ENCODE measurements at places on chromosomes 4 and X. TPM values are rescaled to one million over a fixed set of nuclear protein-coding genes. Genes with fewer than 3 reads are reported as not detected.

DNA sequence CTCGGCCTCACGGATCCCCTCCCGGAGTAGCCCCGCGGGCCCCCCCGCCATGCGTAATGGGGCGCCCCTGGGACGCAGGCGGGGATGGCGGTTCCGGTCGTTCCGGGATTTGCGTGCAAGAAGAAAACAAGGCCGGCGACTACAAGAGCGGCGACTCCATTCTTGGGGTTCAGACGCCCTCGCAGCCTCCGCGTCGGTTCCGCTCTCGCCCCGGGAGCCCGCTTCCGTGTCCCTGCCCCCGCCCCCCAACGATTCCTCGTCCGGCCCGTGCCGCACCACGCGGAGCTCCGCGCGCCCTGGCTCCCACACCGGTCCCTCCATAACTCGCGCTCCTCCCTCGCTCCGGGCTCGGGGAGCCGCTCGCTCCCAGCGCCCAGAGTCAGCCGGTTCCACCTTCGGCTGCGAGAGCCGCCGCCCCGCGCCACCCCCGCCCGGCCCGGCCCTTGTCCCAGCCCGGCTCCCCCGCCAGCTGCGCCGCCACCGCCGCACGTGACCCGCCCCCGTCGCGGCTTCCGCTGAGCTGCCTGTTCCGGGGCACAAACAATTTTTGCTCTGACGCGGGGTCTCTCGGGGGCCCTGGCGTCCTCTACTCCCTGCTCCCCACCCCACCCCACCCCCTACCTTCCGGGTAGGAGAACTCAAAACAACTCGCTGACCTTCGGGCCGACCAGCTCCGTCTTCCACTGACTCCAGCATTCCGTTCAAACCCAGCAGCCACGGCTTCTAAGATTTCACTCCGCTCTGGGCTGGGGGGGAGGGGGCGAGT lies 78.8 kb upstream of the BCOR start:
- peaks cover 32% of the 10 kb centered on the region for H3K4me1 ChIP-seq
- H3K27me3 ChIP-seq = peaks cover 23% of the 10 kb centered on the region
- no peaks in the 10 kb centered on the region for H3K36me3 ChIP-seq

DNA sequence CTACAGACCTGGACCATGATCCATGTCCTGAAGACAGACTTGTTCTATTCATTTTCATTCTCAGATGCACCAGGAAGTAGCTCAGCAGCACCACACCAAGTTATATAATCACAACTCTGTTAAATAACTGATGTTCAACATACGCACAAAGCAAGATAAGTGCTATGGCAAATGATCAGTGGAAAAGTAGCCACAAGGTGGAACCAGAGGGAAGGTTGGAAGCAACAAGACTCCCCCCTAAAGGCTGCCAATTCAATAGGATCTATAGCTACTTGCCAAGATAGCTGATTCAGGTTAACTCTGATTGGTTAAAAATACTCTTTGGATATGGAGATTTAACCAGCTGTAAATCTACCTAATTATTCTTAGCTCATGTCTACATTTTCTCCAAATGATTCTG lies 23.7 kb upstream of the FAM47B start:
- H3K4me3 ChIP-seq = no peak overlapping the region
- H3K4me1 ChIP-seq = no peaks in the 10 kb centered on the region
- DNase-seq = peak; percentile 23
- no peaks in the 10 kb centered on the region for H3K27me3 ChIP-seq
- H3K36me3 ChIP-seq = no peaks in the 10 kb centered on the region
- no peak overlapping the region for H3K27ac ChIP-seq

DNA sequence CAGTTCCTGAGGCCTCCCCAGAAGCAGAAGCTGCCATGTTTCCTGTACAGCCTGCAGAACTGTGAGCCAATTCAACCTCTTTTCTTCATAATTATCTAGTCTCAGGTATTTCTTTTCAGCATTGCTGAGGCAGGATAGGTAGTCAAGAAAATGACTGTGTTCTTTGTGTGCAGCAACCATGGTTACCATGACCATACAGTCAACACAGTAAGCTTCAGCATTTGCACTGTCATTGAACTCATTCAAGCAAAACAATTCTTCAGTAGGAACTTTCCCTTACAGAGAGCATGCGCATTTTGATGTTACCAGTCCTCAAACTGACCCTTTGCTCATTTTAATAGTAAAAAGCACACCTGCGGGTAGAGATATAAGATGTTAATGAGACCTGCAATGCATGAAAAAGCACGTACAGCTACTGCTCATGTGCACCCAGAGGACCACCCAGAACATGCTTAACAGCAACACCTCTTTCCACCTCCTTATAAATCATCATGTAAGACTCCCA lies 180.8 kb downstream of the PRKX start:
- H3K27me3 ChIP-seq = peaks cover 4% of the 10 kb centered on the region
- peaks cover 6% of the 10 kb centered on the region for H3K36me3 ChIP-seq
- H3K4me1 ChIP-seq = no peaks in the 10 kb centered on the region
- H3K27ac ChIP-seq = no peak overlapping the region

DNA sequence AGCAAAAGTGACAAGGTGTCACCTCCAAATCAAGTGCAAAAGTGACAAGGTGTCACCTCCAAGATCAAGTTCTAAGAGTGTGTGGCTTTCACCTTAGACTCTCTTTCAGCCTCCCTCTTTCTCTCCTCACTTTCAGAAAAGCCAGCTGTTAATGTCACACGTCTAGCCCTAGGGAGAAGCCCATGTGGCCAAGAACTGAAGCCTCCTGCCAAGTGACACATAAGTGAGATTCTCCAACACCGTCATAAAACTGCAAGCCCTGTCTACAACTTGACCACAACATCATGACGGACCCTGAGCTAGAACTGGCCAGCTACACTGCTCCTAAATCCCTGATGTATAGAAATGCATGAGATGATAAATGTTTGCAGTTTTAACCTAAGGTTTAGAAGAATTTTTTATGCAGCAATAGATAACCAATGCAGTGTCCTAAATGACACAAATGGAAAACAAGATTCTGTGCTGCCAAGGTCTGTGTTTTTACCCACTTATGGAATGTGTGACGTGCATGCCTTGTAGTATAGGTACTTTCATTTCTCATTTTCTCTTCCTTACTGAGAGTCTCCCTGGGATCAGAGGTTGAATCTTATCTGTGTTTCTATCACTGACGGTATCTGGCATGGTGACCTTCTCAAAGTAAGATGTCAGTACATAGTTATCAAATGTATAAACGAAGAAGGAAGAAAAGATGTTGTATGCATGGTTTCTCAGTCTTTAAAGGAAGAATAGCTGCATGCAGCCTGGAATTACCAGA lies 25.0 kb downstream of the NLGN4X start:
- H3K4me3 ChIP-seq = no peak overlapping the region
- H3K36me3 ChIP-seq = no peaks in the 10 kb centered on the region
- DNase-seq = no peak

- DNase-seq = no peak
- H3K27ac ChIP-seq = no peak overlapping the region
- no peaks in the 10 kb centered on the region for H3K4me1 ChIP-seq
- peaks cover 2% of the 10 kb centered on the region for H3K27me3 ChIP-seq
Observed at GRCh38 chrX:1502241-1502640, 34.7 kb downstream of the P2RY8 start.

DNA sequence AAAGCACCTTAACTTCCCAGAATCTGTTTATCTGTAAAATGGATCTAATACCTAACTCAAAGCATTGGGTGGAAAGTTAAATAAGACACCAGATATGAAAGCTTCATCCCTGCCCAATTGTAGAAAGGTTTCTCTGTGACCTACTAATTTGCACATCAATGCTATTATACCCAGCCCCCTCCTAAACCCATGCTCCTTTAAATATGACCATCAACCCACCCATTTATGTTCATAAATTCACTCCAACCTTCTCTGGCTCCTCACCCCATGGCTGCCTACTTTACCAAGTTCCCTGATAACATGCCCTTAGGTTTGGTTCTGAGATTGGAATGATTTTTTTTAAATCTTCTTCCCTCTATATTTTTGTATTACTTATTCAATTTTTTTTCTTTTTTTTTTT lies 1.9 kb downstream of the LYAR start:
- H3K36me3 ChIP-seq = peaks cover 13% of the 10 kb centered on the region
- no peak overlapping the region for H3K27ac ChIP-seq
- peaks cover 24% of the 10 kb centered on the region for H3K4me1 ChIP-seq
- peaks cover 3% of the 10 kb centered on the region for H3K27me3 ChIP-seq
- H3K4me3 ChIP-seq = no peak overlapping the region

DNA sequence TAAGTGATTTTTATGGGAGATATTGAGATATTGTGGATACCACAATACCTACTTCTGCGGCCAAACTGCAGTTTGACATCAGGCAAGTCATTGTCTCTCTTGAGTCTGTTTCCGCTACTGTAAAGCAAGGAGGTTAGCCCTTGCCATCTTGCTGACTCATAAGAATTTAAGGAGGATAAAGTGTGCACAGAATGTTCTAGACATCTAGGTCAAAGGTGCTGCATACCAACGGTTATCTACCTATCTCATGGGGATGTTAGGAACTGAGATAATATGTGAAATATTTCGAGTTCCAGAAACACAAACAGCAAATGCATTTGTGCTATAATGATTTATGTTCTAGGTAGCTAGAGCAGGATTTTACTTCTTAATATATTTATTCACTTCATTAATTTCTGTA lies 211.5 kb upstream of the NR3C2 start:
- no peaks in the 10 kb centered on the region for H3K36me3 ChIP-seq
- H3K4me3 ChIP-seq = no peak overlapping the region
- H3K27me3 ChIP-seq = no peaks in the 10 kb centered on the region
- no peaks in the 10 kb centered on the region for H3K4me1 ChIP-seq

GRCh38 chrX:133435544-133436124 lies 20.3 kb upstream of the GPC4 start:
- no peaks in the 10 kb centered on the region for H3K27me3 ChIP-seq
- no peak overlapping the region for H3K4me3 ChIP-seq
- no peak overlapping the region for H3K27ac ChIP-seq
- no peak for DNase-seq
- peaks cover 18% of the 10 kb centered on the region for H3K4me1 ChIP-seq

- peaks cover 46% of the 10 kb centered on the region for H3K36me3 ChIP-seq
- H3K27me3 ChIP-seq = no peaks in the 10 kb centered on the region
- peaks cover 23% of the 10 kb centered on the region for H3K4me1 ChIP-seq
- H3K27ac ChIP-seq = no peak overlapping the region
- no peak overlapping the region for H3K4me3 ChIP-seq
Observed at GRCh38 chr4:48546336-48546735, 56.3 kb downstream of the ZAR1 start.

GRCh38 chr4:112550728-112551127 lies 34.7 kb upstream of the NEUROG2 start:
- no peak overlapping the region for H3K27ac ChIP-seq
- DNase-seq = no peak
- no peak overlapping the region for H3K4me3 ChIP-seq
- no peaks in the 10 kb centered on the region for H3K36me3 ChIP-seq

DNA sequence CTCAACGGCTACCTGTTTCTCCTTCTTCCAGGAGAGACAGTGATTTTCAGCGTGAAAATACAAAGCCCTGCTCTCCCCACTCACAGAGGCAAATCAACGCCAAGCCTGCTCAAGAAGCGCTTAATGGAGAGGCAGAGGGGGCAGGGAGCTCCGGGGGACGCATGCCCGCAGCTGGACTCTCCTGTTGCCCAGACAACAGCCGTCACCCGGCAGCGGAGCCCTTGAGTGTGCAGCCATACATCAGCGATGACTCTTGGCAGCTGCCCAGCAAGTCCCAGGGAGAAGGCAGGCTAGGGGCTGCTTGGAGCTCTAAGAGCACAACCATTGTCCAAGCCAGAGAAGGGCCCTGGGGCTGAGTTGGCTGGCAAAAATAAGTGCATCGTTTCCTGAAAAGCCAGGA lies 71.0 kb upstream of the AFAP1 start:
- no peak for DNase-seq
- peaks cover 9% of the 10 kb centered on the region for H3K27me3 ChIP-seq
- no peak overlapping the region for H3K27ac ChIP-seq
- H3K4me3 ChIP-seq = no peak overlapping the region

- no peaks in the 10 kb centered on the region for H3K27me3 ChIP-seq
- no peaks in the 10 kb centered on the region for H3K4me1 ChIP-seq
- no peaks in the 10 kb centered on the region for H3K36me3 ChIP-seq
- H3K4me3 ChIP-seq = no peak overlapping the region
Observed at GRCh38 chrX:7852166-7852565, 9.2 kb downstream of the VCX start.

GRCh38 chr4:16031546-16032395 lies 52.1 kb downstream of the PROM1 start:
- DNase-seq = no peak
- H3K36me3 ChIP-seq = no peaks in the 10 kb centered on the region

DNA sequence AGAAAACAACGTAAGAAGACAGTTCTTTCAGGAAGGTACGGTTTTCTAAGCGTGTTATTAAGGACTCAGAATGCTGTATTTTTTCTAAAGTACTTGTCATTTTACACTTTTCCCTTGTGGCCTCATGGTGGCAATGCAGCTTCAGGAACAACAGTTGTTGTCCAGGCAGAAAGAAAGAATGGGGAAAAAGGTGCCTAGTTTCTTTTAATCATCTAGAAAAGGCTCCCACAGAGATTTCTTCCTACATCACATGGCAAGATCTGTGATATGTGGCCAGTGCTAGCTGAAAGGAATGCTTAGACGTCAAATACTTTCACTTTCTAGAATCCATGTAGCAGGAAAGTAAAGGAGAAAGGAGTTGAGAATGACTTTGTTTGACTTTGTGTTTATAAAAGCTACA lies 49.0 kb upstream of the TRAM1L1 start:
- H3K27me3 ChIP-seq = no peaks in the 10 kb centered on the region
- H3K4me3 ChIP-seq = no peak overlapping the region
- no peaks in the 10 kb centered on the region for H3K4me1 ChIP-seq
- DNase-seq = no peak

DNA sequence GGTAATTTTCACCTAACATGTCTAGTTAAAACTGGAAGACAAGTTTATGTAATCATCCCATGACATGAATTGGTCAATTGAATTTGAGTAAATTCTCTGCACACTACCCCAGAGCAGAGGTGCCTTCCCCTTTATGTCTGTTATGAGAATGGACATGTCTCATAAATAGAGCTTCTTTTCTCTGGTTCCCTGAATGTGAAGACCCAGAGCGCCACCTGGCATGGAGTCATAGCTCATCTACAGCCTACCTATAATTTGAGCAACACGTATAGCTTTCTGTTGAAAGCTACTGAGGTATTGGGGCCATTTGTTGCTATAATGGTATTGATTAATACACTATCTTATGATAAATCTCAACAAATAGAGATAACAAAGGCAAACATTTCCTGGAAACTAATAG lies 626.5 kb upstream of the GALNTL6 start:
- H3K4me3 ChIP-seq = no peak overlapping the region
- no peak for DNase-seq
- H3K4me1 ChIP-seq = no peaks in the 10 kb centered on the region
- H3K36me3 ChIP-seq = no peaks in the 10 kb centered on the region

GRCh38 chr4:189786447-189786846 lies 154.2 kb upstream of the FRG1 start:
- DNase-seq = no peak
- H3K27ac ChIP-seq = no peak overlapping the region
- no peaks in the 10 kb centered on the region for H3K4me1 ChIP-seq
- H3K36me3 ChIP-seq = peaks cover 4% of the 10 kb centered on the region

GRCh38 chr4:11402192-11402591 lies 26.5 kb downstream of the HS3ST1 start:
- H3K36me3 ChIP-seq = no peaks in the 10 kb centered on the region
- H3K4me3 ChIP-seq = no peak overlapping the region
- H3K27me3 ChIP-seq = peaks cover 2% of the 10 kb centered on the region
- DNase-seq = no peak
- no peaks in the 10 kb centered on the region for H3K4me1 ChIP-seq
- H3K27ac ChIP-seq = no peak overlapping the region

The STARD8 gene
- total RNA-seq = 82.7 TPM

The DMRTC1B gene
- total RNA-seq = 1.3 TPM

The GUCY1A1 gene
- total RNA-seq = not detected

The TNIP3 gene
- total RNA-seq = 4.0 TPM

The C4orf50 gene
- total RNA-seq = 0.05 TPM

The CYLC1 gene
- not detected for total RNA-seq

The KIF4A gene
- total RNA-seq = 7.6 TPM

The SLC25A31 gene
- not detected for total RNA-seq

The GAGE12G gene
- total RNA-seq = not detected

The CFAP47 gene
- total RNA-seq = 0.44 TPM

The MAGEA9B gene
- total RNA-seq = not detected

The MSMO1 gene
- 118 TPM for total RNA-seq

The FUNDC1 gene
- 14.2 TPM for total RNA-seq

The GAGE12F gene
- total RNA-seq = not detected
